ENCODE measurements at places on chromosomes 4 and X. TPM values are rescaled to one million over a fixed set of nuclear protein-coding genes. Genes with fewer than 3 reads are reported as not detected.

NHSL2 gene
- 3.2 TPM for total RNA-seq

RASSF6 gene
- total RNA-seq = not detected

CSN1S1 gene
- not detected for total RNA-seq

GRCh38 chrX:3584415-3584996 is 128.9 kb downstream of the PRKX start:
- DNase-seq = no peak

DNA sequence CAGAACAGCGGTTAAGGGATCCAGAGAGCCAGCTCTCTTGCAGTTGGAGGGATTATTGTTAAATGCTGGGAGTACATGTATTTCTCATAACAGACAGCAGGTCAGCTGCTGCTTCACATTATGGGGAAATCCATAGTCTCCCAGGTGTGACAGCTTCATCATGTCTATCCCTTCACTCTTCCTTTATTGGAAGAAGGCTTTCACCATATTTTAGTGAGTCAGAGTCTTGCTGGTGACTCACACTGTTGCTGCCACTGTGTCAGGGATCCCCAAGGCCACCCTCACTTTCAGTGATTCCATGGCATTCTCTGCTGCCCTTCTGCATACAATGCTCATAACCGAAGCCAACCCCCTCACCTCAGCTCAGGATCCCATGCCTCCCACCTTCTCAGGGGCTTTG is 32.9 kb upstream of the PAGE5 start:
- peak; percentile 7 for DNase-seq

- DNase-seq = no peak
Observed at GRCh38 chr4:101699441-101700124, 90.9 kb upstream of the BANK1 start.

DNA sequence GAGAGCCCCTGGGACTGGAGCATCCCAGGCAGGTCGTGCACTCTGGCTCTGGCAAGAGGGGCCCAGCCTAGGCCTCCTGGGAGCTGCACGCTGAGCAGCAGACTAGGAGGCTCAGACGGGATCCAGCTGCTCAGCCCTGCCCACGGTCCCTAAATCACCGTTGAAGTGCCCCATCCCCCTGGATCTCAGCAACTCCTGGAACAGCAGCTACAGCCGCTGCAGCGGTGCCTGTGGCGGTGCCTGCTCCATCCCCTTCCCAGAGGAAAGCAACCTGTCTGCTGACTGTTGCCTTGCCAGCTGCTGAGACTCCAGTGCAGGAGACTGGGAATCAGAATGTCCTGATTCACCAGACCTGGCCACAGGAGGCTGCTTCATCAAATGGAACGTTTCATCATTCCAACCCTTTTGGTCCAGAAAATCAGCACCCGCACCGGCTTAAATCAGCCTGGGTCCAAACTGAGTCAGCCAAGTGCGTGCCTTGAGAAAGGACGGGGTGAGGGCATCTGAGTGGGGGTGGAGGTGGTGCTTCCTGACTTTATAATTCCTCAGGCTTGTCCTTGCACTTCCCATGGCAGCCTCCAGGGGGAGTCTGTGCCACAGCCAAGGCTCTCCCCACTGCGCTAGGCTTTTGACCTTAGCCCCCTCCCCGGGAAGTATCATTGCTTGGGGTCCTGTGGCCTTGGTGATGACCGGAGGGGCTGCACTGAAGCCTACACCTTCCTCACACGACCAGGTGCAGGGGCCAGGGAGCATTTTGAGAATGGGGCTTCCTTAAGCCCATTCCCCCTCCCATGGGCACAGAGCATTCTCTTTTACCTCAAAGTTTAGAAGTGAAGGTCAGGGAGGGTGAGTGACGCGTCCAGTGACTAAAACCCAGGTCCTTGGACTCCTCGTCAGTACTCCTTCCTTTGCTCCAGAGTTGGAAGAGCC is 6.5 kb downstream of the ZNF185 start:
- DNase-seq = peak; percentile 81

GRCh38 chrX:10450959-10451355 is 169.4 kb downstream of the MID1 start:
- peak; percentile 26 for DNase-seq

GRCh38 chrX:66021765-66022631 is 17.9 kb downstream of the VSIG4 start:
- no peak for DNase-seq

- no peak for DNase-seq
Observed at GRCh38 chr4:2251795-2252529, 9.9 kb downstream of the MXD4 start.

GRCh38 chrX:49761481-49761880 is 65.7 kb upstream of the PAGE1 start:
- DNase-seq = peak; percentile 34
